ENCODE measurements at places on chromosomes 4 and X.

GRCh38 chrX:105745863-105746262, 76.5 kb upstream of the NRK start:
- DNase-seq, result no peak

DNA sequence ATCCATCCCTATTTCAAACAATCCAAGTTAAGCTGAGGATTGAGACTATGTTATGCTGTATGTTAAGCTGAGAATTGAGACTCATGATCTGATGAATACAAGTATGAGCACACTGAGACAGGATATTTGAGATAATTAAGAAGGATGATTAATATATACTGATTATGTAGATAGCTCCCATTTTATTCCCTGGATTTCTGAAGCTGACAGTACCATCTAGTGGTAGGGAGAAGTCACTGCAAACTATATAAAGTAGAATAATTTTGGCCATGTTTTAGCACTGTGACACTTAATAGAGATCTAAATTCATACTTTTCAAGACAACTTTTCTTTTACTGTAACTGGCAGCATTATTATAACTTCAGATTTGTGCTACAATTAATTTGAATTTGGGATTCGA, 63.8 kb upstream of the HPRT1 start:
- DNase-seq, result peak; percentile 30

DNA sequence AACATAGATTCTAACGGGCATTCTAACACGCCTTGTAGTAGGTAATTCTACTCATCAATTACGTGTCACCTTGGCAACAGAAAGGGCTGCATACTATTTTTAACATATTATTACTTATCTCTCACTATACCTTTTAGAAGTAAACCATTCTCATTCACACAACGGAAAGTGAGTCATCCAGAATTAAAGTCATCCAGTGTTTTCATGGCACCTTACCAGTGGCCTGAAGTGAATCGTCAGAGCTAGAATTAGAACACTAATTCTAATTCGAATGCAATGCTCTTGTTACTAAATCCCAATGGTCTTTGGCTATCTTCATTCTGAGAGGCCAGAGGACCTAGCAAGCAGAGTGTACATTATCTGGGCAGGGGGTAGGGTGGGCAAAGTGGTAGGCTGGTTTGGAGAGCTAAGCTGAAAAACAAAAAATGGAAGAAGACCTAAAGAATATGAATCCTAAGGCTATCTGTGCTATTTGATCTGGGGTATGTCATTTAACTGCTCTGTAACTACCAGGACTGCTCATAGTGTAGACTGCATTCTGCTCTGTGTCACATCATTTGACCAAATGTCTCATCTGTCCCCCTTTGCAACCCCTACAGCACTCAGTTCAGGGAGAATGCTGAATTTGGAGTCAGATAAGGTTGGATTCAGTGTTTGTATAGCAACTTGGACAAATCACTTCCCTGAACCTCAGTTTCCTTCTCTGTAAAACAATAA, 96.5 kb downstream of the HDAC8 start:
- DNase-seq, result peak; percentile 38

DNA sequence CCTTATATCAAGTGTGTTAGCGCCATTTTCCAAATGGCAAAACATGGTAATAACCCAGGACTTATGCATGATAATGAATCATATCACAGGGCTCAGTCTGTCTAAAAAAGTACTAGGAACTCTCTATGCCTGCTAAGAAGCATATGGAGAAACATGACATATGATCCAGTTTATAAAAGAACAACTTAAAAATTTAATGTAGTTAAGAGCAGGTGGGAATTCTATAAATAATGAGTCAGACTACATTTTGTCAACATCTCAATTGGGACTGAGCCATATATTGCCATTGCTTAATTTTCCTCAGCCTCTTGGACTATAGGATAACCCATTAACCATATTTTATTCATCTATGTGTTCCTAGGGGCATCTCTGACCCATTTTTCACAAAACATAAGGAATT, 360.4 kb upstream of the AGA start:
- no peak for DNase-seq

DNA sequence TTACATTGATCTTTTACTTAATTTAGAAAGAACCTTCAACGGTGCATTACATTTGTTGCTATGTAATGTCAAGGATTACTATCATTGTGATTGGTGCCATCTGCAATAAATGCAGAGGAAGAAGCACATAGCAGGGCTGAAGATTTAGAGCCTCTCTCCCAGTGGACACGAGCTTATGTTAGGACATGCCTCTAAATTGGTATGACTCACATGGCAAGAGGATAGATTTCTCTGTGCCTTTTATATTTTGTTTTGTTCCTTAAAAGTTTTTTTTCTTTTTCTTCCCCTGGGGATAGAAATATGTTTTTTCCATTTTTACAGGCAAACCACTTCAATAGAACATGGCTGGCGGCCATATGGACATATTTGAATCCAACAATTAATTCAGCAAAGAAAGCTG, 205.0 kb upstream of the HAND2 start:
- peak; percentile 78 for DNase-seq

GRCh38 chrX:96707804-96708203, 23.2 kb downstream of the DIAPH2 start:
- no peak for DNase-seq

GRCh38 chr4:149574971-149575370, 240.7 kb downstream of the IQCM start:
- DNase-seq, result no peak

GRCh38 chrX:50152456-50152855, 48.4 kb downstream of the AKAP4 start:
- DNase-seq, result no peak

- peak; percentile 81 for DNase-seq
Observed at GRCh38 chr4:156889616-156890594, 81.7 kb downstream of the PDGFC start.

GRCh38 chr4:176548571-176548970, 228.8 kb downstream of the SPCS3 start:
- DNase-seq, result peak; percentile 75

- DNase-seq, result peak; percentile 45
Observed at GRCh38 chrX:72243472-72243871, 4.6 kb upstream of the ERCC6L start.

GRCh38 chr4:13537011-13537831, 7.1 kb downstream of the NKX3-2 start:
- DNase-seq, result no peak

DNA sequence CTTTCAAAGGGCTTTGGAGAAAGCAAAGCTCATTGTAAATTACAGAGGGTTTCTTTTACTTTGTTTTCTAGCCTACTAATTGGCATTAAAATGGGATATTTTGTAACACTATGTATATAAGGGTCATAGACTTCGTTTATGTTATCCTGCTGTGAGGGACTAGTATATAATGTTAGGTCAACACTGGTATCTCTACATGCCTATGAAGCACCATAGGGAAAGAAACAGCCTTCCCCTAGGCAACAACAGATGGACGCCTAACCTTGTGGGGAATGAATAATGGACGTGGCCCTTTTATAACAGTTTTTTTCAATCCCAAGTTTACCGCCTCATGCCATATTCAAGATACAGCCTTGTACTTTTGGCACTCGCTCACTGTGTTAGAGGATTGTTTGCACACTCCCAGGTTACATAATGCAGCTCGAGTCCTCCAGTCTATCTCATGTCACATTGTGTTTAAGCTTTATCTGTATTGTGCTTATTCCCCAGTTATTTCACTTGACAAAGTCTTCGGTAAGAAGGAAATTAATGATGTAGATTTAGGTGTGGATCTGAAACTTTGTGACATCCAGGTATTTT, 711.0 kb downstream of the RPA4 start:
- DNase-seq, result no peak

- DNase-seq, result no peak
Observed at GRCh38 chr4:149294601-149295000, 521.0 kb downstream of the IQCM start.

GRCh38 chr4:122481766-122482405, 25.4 kb upstream of the IL2 start:
- peak; percentile 32 for DNase-seq

- no peak for DNase-seq
Observed at GRCh38 chr4:13711233-13711785, 83.8 kb upstream of the BOD1L1 start.

- DNase-seq, result no peak
Observed at GRCh38 chrX:17860811-17861488, at the start of gene RAI2. Gene RAI2 (minus strand): TSS chrX:17861298. CDS start chrX:17802010, 59,288 bp downstream.

DNA sequence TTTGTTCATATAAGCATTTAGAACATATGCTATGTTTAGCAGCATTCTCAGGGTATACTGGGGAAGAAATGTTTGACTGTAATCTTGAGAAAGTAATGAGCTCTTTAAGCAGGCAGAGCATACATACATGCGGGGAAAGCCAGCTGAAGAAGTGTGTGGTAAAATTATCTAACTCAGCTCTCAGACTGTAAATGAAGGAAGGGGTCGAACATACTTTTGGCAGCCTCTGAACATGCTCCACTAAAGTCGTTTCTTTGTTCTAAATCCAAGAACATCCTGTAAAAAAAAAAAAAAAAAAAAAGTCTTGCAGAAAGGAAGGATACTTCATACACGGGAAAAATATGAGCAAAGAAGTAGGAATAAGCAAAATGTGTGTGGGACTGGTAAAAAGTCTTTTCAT, 224.8 kb downstream of the GRID2 start:
- DNase-seq, result no peak

- no peak for DNase-seq
Observed at GRCh38 chr4:52019936-52020657, at the start of gene LRRC66. Gene LRRC66 (minus strand): TSS chr4:52020363. CDS start chr4:52017613, 2,750 bp downstream.

- DNase-seq, result no peak
Observed at GRCh38 chrX:9855561-9856283, 69.5 kb downstream of the SHROOM2 start.

DNA sequence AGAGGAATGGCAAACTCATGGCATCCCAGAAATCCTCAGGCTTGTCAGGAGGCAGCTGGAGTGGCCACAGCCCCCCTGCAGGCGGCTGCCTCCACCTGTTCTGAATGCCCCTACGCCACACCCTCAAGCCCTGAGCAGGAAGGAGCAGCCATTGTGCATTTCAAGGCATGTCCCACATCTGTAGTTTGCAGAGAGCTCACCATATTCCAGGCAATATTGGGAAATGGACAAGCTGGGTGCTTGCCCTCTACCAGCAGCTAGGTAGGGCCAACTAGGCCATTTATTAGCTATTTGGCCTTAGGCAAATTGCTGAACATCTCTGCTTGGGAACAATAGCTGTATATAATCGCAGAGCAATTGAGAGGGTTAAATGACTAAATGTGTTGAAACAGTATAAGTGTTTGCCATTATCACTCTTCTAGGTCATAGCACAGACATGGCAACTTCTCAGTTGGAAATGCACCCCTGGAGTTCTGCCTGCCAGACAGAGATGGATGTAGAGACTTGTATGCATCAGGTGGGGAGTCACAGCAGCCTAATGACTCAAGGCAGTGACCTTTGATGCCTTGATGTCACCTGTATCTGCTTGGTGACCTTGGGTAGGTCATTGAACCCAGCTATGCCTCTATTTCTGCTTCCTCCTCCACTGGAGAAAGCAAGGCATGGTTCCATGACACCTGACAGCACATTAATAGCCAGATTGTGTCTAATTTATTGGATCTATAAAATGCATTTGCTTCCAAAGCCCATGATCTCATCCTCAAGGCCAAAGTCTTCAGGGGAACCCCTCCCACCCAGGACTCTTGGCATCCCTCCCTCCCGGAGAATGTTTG, 52.8 kb downstream of the FHDC1 start:
- DNase-seq, result no peak

DNA sequence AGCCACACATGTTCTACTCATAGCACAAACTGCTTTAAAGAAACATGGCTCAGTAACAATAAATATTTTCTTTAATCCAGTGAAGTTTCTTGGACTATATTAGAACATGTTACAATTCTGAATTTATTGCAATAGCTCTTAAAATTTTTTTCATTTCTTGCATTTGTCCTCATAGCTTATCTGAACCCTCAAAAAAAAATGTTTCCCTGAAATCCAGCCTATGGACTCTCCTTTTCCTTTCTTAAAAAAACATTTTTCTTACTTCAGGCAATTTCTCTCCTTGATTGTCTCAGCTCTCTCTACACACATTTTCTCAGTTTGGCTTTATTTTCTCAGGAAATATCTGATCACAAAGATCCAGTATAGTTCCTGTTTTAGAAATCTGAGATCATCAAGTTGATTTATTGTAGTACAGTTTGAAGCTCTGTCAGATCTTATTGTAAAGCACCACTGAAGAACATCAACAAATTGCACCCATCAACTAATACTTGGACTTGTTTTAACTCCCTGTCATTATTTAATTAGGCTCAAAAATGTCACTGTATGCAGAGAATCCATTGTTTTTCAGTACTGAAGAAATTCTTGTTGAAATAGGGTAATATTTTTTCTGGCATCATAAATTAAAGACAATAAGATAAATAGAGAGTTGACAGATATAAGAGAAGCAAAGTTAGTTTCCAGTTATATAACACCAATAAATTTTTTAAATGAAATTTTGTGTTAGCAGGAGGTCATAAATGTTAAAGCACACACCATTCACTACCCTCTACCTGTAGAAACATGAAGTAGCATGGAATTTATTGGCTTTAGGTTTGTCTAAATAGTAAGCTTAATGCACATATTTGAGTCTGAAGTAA, 317.7 kb downstream of the ARHGAP24 start:
- DNase-seq, result no peak

- no peak for DNase-seq
Observed at GRCh38 chrX:103927030-103927429, 35.4 kb upstream of the TMSB15B start.

DNA sequence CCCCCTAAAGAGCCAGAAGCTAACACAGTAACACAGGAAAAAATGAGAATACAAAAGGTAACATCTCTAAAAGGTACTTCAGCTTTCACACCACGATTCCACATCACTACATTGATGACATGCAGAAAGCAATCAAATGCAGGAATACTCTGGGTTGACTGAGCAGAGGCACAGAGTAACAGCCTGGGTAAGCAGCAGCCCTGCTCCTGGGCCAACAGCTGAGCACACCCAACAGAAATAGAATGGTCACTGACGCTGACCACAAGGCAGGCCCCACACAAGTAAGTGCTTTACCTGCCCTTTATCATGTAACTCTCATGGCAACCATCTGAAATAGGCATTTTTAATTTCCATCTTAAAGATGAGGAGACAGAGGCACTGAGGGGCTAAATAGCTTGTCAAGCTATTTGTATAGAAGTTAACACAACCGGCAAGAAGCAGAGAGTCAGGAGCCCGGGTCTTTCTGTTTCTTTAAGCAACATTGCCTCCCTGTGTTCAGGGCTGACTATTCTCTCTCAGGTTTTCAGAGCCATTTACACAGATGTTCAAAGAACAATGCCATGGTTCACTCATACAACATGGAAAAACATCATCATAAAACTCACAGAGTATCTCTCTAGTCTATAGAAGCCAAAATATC, 168.9 kb downstream of the ZNF674 start:
- DNase-seq, result peak; percentile 67

- DNase-seq, result no peak
Observed at GRCh38 chrX:153297376-153297775, 24.2 kb downstream of the PNMA6F start.

- no peak for DNase-seq
Observed at GRCh38 chr4:164615964-164616363, 138.0 kb upstream of the SMIM31 start.

GRCh38 chr4:12244973-12245372, 816.3 kb upstream of the HS3ST1 start:
- no peak for DNase-seq

- DNase-seq, result peak; percentile 53
Observed at GRCh38 chr4:144647095-144647561, 1.2 kb downstream of the HHIP start.
